ENCODE measurements at places on chromosomes 11 and 22.
A peak's percentile ranks its signal among the peaks of the same experiment; 100 is the strongest.

- DNase-seq, result peak; percentile 93
Observed at GRCh38 chr11:13462901-13463778, at the start of gene BTBD10. TSS of gene BTBD10 (minus strand) at chr11:13463222. CDS start at chr11:13445124, 18,098 bp downstream.

DNA sequence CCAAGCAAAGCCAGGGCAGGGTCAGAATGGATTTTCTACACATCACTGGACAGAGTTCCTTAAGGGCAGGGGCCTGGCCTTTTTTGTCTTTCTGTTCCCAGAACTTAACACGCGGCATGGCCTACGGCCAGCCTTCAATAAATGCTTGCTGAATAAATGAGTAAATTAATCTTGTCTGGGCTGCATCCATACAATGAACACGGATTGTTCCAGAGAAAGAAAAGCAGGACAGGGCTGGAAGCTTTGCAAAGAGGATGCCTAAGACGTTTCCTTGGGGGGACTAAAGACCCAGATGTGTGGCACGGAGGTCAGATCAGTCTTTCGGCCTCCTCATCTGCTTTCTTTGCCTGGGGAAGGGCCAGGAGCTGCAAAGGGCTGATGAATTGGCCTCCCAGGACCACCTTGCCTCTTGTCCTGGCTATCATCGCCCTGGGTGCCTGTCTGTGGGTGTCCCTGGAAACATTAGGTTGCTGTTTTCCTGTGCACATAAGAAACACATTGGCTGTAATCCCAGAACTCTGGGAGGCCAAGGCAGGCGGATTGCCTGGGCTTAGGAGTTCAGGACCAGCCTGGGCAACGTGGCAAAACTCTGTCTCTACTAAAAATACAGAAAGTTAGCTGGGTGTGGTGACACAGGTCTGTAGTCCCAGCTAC is 20.8 kb upstream of the RFPL3 start:
- no peak for DNase-seq

DNA sequence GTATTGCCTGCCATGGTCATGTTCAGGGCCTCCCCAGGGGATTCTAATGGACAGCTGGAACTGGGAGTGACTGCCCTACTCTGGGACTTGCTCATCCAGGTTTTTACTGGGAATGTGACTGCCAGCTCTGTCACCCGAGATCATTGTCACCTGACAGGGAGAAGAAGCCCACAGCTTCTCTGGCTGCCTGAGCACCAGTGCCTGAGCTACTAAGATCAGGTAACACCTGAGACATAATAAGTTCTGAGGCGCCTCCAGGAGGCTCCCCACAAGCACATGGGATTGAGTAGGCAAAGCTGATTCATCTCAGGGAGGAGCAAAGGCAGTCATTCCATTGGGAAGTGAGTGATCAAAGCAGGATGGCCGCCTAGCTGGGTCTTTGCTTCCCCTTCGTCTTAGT is 84.2 kb upstream of the GALNT18 start:
- no peak for DNase-seq

GRCh38 chr11:122178795-122179194 is 62.8 kb upstream of the BLID start:
- DNase-seq, result no peak

DNA sequence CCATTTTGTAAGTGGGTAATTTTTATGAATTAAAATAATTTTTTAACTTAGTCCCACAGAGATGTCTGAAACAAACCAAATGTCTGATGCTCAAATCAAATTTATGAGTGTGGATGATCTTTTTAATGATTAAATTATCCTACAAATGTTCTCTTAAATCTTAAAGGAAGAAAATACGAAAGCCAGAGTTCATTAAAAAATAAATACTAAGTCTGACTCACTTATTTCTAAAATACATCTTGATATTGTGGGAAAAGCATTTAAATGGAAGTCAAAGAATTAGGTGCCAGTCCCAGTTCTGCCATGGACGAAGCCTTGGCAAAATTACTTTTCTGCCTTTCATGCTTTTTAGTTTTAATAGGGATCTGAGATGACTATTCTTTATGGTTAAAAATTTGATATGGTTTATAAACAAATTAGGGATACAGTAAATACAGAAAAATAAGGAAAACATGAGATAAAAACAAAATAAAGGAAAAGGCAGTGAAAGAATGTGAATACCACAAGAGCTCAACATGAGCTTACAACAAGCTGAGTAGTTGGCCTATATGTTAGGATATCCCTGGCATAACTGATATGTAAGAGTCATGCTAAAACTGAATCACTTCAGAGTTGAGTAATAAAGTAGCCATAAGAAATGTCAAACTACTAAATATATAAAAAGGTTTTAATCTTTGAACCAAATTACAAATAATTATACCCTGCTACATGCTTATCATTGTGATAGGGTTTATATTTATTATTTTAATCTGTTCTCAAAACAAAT is 9.2 kb downstream of the CCDC34 start:
- no peak for DNase-seq

DNA sequence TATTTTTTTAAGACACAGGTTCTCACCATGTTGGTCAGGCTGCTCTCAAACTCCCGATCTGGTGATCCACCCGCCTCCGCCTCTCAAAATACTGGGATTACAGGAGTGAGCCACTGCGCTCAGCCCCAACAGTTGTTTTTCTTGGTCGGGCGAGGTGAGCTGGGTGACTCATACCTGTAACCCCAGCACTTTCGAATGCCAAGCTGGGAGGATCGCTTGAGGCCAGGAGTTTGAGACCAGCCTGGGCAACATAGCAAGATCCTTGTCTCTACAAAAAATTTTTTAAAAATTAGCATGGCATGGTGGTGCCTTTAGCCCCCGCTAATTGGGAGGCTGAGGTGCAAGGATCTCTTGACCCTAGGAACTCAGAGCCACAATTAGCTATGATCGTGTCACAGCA is 7.0 kb upstream of the NF2 start:
- DNase-seq, result no peak

GRCh38 chr11:113593698-113594308 is 112.3 kb downstream of the TMPRSS5 start:
- peak; percentile 35 for DNase-seq

GRCh38 chr11:119237515-119237914 is 31.4 kb downstream of the CBL start:
- DNase-seq, result no peak

DNA sequence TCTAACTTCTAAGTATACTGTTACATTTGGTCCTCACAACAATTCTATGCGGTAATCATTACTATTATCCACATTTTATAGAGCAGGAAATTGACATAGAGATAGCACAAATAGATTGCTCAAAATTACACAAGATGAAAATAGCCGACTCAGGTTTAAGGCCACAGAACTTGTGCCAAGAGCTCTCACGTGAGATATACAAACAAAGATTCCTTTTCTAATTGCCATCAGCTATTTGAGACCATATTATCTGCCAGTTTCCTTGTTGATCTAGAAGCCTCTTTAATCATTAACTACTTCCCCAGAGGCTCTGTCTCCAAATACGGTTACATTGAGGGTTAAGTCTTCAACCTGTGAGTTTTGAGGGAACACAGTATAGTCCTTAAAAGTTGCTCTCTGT is 61.0 kb upstream of the GLYATL1B start:
- DNase-seq, result no peak

GRCh38 chr11:49533204-49533603 is 324.8 kb upstream of the FOLH1 start:
- no peak for DNase-seq

- DNase-seq, result no peak
Observed at GRCh38 chr11:2998073-2998850, 6.1 kb upstream of the NAP1L4 start.

GRCh38 chr11:2958251-2958650 is 29.0 kb upstream of the PHLDA2 start:
- no peak for DNase-seq

DNA sequence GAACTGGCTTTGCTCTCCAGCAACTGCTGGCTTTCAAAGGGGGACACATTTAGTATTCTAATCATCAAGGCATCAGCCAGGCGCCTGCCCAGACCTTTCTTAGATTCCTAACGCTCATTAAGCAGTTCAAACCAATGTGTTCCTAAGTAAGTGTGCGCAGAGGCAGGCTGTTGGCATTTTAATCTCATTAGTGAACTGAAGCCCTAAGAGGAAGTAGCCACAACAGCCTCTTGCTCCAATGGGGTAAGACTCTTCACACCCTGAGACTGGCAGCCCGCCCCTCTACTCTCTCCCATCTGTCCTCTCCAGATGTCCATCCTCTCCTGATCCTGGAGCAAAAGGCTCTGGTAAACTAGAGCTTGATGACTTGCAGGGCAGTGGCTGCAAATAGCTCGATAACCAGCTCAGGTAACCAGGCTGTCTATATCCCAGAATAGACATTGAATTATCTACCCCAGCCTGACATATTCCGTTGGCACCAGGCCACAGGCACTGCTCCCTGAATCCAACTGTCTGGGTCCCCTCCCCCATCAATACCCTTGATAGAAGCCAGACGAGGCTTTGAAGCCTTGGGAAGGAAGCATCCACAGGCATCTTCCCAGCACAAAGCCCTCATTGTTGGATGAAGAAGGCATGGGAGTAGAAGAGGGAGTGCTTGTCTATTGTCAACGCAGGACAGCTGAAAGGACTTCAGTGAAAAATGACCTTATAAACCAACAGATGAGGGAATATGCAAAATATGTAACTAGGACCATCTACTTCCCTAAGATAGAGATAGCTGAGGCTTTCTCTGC is 321.1 kb downstream of the TENM4 start:
- DNase-seq, result no peak

DNA sequence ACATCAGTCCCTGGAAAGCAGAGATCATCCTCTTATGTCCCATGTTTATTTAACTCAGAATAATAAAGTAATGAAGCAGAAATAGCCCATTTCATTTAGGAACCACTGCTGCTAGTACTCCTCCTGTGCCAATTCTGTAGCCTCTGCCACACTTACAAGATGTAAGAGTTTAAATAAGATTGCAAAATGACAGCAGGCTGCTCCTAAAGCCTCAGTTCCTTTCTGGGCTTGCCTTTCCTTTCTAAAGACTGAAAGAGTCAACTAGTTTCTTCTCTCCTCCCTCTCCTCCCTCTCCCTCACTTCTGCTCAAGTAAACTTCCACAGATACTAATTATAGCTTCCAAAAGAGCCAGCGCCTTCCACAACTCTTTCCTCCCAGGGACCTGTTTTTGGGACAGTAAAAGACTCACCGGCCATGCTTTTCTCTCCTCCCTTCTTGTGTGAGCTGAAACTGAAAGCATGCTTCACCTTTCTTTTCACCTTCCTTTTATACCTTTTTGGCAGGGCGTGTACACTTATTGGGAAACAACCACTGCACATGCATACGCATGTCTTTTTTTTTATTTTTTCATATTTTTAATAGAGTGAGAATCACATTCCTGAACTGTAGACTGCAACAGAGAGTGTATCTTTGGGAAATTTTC is 26.1 kb upstream of the CARD16 start:
- DNase-seq, result no peak

DNA sequence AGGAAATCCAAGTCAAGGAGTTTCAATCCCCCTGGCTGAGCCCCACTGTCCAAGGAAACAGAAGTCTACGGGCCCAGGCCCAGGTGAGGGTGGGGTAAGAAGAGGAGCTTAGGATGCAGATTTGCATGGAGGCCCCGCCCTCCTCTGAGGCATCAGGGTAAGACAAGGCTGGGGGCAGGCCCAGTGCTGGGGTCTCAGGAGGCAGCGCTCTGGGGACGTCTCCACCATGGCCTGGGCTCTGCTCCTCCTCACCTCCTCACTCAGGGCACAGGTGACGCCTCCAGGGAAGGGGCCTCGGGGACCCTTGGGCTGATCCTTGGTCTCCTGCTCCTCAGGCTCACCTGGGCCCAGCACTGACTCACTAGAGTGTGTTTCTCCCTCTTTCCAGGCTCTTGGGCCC is 31.3 kb upstream of the IGLL5 start:
- DNase-seq, result no peak

GRCh38 chr11:70123711-70124110 is 45.6 kb downstream of the ANO1 start:
- DNase-seq, result no peak

GRCh38 chr11:28738549-28738948 is 630.4 kb downstream of the METTL15 start:
- no peak for DNase-seq

All from activated CD4-positive, alpha-beta T cell treated with anti-CD3 and anti-CD28 coated beads for 48 hours (primary cell).